ENCODE measurements at places on chromosomes 6 and 20. TPM values are rescaled to one million over a fixed set of nuclear protein-coding genes. Genes with fewer than 3 reads are reported as not detected.

- no peaks in the 10 kb centered on the region for H3K27me3 ChIP-seq
- H3K4me1 ChIP-seq, result peaks cover 22% of the 10 kb centered on the region
- DNase-seq, result no peak
- no peak overlapping the region for H3K4me3 ChIP-seq
- H3K36me3 ChIP-seq, result peaks cover 48% of the 10 kb centered on the region
- no peak overlapping the region for H3K27ac ChIP-seq
These were observed 166.0 kb downstream of the PREX1 start for GRCh38 chr20:48661575-48662455.

CEP250 gene
- 84.5 TPM for total RNA-seq

GRCh38 chr20:4926531-4927156 lies 74.7 kb downstream of the SLC23A2 start:
- DNase-seq, result no peak
- H3K36me3 ChIP-seq, result peaks cover 24% of the 10 kb centered on the region
- no peak overlapping the region for H3K27ac ChIP-seq

SLC17A9 gene
- total RNA-seq, result 43.5 TPM

DNA sequence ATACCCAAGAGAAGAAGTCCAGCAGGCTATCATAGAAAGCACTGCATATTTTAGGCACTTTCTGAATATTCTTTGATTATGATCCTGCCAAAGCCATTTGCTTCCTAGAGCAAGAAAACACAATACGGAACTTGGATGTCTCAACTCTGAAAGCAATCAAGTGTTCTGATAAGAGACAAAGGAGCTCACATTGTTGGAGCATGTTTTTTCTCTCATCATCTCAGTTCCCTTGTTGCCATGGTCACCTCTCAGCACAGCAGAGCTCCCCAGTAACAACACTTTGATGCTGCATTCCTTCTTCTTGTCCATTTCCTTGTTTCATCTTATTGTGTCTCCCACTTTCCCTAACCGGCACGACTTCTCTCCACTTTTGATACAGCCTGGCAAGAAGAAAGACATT lies 168.7 kb upstream of the FUT9 start:
- no peak for DNase-seq
- no peaks in the 10 kb centered on the region for H3K27me3 ChIP-seq
- no peak overlapping the region for H3K4me3 ChIP-seq
- no peaks in the 10 kb centered on the region for H3K36me3 ChIP-seq
- H3K27ac ChIP-seq, result no peak overlapping the region
- H3K4me1 ChIP-seq, result no peaks in the 10 kb centered on the region

GRCh38 chr6:151359486-151359885 lies 31.9 kb downstream of the ZBTB2 start:
- H3K4me3 ChIP-seq, result no peak overlapping the region
- peaks cover 7% of the 10 kb centered on the region for H3K4me1 ChIP-seq
- H3K27ac ChIP-seq, result no peak overlapping the region
- no peaks in the 10 kb centered on the region for H3K27me3 ChIP-seq
- peaks cover 19% of the 10 kb centered on the region for H3K36me3 ChIP-seq

ARMC2 gene
- total RNA-seq, result 12.2 TPM

- no peak overlapping the region for H3K27ac ChIP-seq
- peaks cover 8% of the 10 kb centered on the region for H3K4me1 ChIP-seq
- DNase-seq, result no peak
- H3K27me3 ChIP-seq, result no peaks in the 10 kb centered on the region
- peaks cover 34% of the 10 kb centered on the region for H3K36me3 ChIP-seq
These were observed 34.0 kb downstream of the AKIRIN2 start for GRCh38 chr6:87668013-87668412.

- H3K27me3 ChIP-seq, result peaks cover 2% of the 10 kb centered on the region
- peaks cover 7% of the 10 kb centered on the region for H3K4me1 ChIP-seq
- no peak overlapping the region for H3K27ac ChIP-seq
- no peaks in the 10 kb centered on the region for H3K36me3 ChIP-seq
These were observed 130.4 kb upstream of the CDH4 start for GRCh38 chr20:61121661-61122060.

DNA sequence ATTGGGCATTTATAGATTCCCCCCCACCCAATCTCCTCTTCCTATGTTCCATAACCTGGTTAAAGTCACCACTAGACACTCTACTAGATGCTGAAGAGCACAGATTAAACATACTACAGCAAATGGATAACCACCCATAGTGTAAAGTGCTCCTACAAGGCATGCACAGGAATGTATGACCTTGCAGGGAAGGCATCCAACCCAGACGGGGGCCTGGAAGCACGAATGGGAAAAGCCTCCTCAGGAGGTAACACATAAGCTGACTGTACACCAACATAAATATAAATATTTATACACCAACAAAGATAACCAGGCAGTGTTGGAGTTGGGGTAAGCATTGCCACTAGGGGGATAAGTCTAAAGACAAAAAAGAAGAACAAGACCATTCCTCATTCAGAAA lies 691.7 kb downstream of the GRIK2 start:
- no peaks in the 10 kb centered on the region for H3K4me1 ChIP-seq
- H3K4me3 ChIP-seq, result no peak overlapping the region
- H3K36me3 ChIP-seq, result no peaks in the 10 kb centered on the region
- H3K27ac ChIP-seq, result no peak overlapping the region

PRDM1 gene
- total RNA-seq, result 21.1 TPM

GRCh38 chr6:4258733-4259132 lies 123.4 kb upstream of the ECI2 start:
- H3K4me3 ChIP-seq, result no peak overlapping the region
- DNase-seq, result no peak
- no peaks in the 10 kb centered on the region for H3K36me3 ChIP-seq
- H3K27ac ChIP-seq, result no peak overlapping the region
- peaks cover 2% of the 10 kb centered on the region for H3K27me3 ChIP-seq

GSTA1 gene
- total RNA-seq, result not detected

- H3K27me3 ChIP-seq, result no peaks in the 10 kb centered on the region
- DNase-seq, result no peak
- H3K4me1 ChIP-seq, result no peaks in the 10 kb centered on the region
- no peak overlapping the region for H3K4me3 ChIP-seq
- no peak overlapping the region for H3K27ac ChIP-seq
These were observed 466.9 kb downstream of the KIF16B start for GRCh38 chr20:16106191-16106849.

GRCh38 chr6:82072751-82073150 lies 174.8 kb downstream of the IBTK start:
- no peak overlapping the region for H3K4me3 ChIP-seq
- H3K27me3 ChIP-seq, result peaks cover 4% of the 10 kb centered on the region
- no peak for DNase-seq
- H3K27ac ChIP-seq, result no peak overlapping the region

CST4 gene
- total RNA-seq, result not detected

Data from activated naive CD8-positive, alpha-beta T cell treated with anti-CD3 and anti-CD28 coated beads, Interleukin-2, amount 10 ng/mL, durations not matched to agents 7 days and 5 days (primary cell).